ENCODE measurements at places on chromosomes 4 and X. TPM values are rescaled to one million over a fixed set of nuclear protein-coding genes. Genes with fewer than 3 reads are reported as not detected.
A peak's percentile ranks its signal among the peaks of the same experiment; 100 is the strongest.

DNA sequence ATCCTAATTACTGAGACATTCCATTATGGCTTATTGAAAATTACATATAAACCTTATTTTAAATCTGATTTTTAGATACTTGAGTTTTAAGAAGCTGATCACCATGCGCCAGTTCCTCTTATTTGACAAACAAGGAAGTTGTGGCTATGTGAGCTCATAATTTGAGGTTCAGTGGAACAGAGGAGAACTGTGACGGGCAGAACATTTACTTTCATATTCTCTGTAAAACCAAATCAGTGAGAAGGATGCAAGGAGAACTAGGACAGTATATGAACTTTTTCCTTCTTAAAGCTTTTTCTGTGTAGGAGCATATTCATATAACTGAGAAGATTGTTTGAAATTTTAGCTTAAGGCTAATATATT, 25.3 kb downstream of the STIM2 start:
- DNase-seq: no peak

GRCh38 chr4:113384600-113384999, 335.1 kb downstream of the ANK2 start:
- DNase-seq: no peak

DNA sequence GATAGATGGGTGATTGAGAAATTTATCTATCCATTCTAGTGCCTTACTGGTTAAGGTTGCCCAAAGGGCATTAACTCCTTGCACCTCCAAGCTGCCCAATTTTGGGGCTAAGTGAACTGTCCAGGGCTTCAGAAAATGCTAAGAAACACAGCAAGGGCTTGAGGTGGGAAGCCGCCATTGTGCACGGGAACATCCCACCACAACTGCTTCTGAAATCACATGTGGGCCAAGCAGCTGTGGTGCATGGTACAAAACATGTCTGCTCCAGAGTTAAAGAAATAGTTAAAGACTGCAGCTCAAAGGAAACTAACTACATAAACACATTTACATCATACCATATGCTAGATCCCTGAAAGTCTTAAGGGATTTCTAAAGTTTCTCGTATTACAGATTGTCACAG, 144.3 kb upstream of the NDST3 start:
- no peak for DNase-seq

GRCh38 chr4:111022758-111023157, 399.9 kb upstream of the PITX2 start:
- DNase-seq: no peak

- DNase-seq: peak; percentile 3
Observed at GRCh38 chrX:128464116-128464515, 411.9 kb upstream of the ACTRT1 start.

- no peak for DNase-seq
Observed at GRCh38 chrX:19342331-19342906, 1.3 kb upstream of the PDHA1 start.

DNA sequence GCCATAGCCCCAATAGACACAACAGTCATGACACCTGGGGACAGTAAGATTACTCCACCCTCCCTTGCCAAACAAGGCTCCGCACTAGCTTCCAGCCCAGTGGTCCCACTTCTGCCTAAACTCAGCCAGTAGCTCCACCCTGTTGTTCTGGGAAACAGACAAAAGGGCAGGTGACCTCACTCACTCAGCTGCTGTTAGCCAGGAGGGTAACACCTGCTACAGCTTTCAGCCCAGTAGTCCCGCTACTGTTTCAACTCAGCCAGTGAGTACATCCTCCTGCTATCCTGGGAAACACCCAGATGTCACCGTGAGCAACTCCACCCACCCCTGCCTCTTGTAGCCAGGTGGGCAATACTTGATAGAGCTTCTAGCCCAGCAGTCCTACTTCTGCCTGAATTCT, 162.7 kb upstream of the CPXCR1 start:
- no peak for DNase-seq

GRCh38 chr4:3168029-3168428, 80.9 kb upstream of the MSANTD1 start:
- DNase-seq: no peak

DNA sequence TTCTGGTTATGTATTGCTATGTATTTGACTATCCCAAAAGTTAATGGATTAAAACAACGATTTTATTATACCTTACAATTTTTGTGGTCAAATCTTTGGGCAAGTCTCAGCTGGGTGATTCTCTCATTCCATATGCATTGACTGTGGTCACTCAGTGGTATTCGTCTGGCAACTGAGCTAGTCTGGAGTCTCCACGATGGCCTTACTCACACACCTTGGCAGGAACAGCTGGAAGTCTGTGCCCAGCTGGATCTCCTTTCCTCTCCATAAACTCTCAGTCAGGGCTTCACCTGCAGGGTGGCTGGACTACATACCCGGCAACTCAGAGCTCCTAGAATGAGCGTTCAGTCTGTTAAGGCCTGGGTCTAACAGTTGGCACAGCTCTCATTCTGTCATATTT, 141.1 kb upstream of the WDFY3 start:
- DNase-seq: no peak

GRCh38 chr4:143207555-143207954, 22.8 kb downstream of the USP38 start:
- peak; percentile 20 for DNase-seq

- no peak for DNase-seq
Observed at GRCh38 chr4:122334828-122335227, 44.0 kb upstream of the ADAD1 start.

- no peak for DNase-seq
Observed at GRCh38 chr4:139696491-139696890, 30.9 kb downstream of the MGST2 start.

DNA sequence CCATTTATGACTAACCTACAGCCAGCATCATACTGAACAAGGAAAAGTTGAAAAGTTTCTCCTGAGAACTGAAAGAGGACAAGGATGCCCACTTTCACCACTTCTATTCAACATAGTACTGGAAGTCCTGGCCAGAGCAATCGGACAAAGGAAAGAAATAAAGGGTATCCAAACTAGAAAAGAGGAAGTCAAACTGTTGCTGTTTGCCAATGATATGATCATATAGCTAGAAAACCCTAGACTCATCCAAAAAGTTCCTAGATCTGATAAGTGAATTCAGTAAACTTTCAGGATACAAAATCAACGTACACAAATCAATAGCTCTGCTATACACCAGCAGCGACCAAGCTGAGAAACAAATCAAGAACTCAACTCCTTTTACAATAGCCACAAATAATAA, 64.5 kb downstream of the CENPC start:
- no peak for DNase-seq

DNA sequence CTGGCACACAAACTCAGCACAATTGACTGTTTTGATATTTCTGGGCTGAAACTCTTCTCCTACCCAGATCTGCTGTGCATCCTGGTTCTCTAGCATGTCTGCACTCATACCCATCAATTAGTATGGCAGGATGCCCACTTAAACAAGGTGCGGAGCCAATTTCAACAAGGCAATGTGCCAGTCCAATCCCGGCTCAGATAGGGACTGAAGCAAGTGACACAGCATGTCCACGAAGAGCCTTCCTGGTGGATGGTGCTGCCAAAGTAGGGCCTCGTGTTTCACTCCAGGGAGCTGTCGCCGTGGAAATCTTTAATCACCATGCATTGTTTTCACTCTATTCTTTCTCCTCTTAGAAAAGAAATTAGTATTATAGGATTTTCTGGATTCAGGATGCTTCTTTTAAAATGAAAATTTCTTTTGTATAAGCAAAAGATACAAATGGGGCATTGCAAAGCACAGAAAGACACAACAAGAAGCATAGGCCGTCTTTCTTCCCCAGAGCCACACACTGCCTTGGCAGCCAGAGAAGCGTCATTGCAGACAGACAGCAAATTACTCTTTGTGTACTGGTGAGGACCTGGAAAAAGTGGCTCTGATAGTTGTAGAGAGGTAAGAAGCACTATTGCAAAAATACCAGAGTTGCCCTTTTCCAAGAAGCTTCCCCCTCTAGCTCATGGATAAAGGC, 40.6 kb upstream of the LSM6 start:
- DNase-seq: no peak

GRCh38 chr4:80128941-80129340, 55.9 kb upstream of the ANTXR2 start:
- no peak for DNase-seq

DNA sequence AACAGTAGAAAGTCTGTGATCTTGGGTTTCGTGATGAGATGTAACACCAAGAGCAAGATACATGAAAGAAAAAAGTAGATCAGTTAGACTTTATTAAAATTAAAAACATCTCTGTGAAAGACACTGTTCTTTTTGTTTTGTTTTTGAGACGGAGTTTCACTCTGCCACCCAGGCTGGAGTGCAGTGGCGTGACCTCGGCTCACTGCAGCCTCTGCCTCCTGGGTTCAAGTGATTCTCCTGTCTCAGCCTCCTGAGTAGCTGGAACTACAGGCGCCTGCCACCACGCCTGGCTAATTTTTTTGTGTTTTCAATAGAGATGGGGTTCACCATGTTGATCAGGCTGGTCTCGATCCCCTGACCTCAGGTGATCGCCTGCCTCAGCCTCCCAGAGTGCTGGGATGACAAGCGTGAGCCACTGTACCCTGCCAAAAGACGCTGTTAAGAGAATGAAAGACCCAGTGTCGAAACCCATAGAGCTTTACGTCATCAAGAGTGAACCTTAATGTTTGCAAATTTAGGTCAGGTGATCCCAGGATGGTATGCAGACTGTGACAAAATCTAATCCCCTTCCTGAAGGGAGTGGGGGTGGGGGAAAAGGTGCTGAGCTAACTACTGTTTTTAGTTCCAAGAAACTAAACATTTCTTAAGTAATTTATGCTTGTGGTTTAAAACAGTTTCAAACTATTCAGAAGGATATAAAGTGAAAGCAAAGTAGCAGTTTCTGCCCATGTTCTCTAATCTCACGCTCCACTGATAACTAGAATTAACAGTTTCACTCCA, 8.0 kb downstream of the OFD1 start:
- peak; percentile 21 for DNase-seq

DNA sequence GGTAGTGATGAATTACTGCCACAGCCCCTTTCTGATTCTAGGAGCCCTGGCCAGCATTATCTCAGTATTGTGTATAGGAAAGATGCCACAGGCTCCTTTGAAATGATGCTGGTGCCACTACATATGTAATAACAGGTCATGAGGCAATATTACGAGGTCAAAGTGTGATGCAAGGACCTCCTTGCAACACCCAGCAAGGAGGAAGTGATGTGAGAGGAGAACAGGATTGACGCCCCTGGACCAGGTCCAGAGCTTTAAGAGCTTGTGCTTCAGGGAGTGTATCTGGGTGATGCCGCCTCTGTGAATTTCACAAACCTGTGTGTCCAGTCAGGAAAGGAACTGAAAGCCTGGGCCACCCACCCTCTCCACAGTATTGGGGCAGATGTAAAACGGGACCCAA, 261.8 kb downstream of the MID1IP1 start:
- no peak for DNase-seq

GPC4 gene
- polyA plus RNA-seq: 0.38 TPM

NPNT gene
- polyA plus RNA-seq: 0.64 TPM

SLC39A8 gene
- polyA plus RNA-seq: 0.13 TPM

EDA gene
- polyA plus RNA-seq: 10.7 TPM

TMEM255A gene
- 0.13 TPM for polyA plus RNA-seq

MSANTD1 gene
- polyA plus RNA-seq: 0.39 TPM

SEPSECS gene
- polyA plus RNA-seq: 9.4 TPM

MAGEA2B gene
- polyA plus RNA-seq: not detected

CXCL6 gene
- not detected for polyA plus RNA-seq

Measured in HepG2 (cell line).